ENCODE measurements at places on chromosomes 16 and 17.

- DNase-seq, result no peak
Measured at GRCh38 chr17:53792997-53793396, 29.7 kb upstream of the KIF2B start.

GRCh38 chr17:59002126-59002525, 104.6 kb downstream of the TRIM37 start:
- DNase-seq, result no peak

DNA sequence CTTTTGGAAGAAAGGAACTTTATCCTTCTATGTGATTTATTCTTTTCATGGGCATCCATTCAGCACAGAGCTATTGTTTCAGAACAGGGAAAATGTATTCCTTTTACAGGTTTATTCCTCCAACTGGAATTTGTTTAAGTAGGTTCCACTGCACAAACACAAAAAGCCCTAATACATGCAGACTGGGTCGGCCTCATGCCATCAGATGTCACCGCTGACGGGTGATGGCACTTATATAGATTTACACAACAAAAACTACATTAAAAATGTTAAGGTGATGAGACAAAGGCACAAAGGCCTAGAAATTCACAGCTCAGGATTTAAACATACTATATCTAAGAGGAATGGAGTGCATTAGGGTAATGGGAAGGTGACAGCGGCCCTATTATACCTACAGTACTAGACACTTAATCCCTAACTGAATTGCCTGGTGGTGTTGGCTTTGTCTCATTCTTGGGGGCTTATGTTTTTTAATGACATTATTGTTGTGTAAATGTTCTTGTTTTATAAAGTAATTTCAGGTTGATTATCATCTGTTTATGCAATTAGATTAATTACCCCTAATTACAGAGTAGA, 276.4 kb upstream of the PSMD7 start:
- DNase-seq, result no peak

DNA sequence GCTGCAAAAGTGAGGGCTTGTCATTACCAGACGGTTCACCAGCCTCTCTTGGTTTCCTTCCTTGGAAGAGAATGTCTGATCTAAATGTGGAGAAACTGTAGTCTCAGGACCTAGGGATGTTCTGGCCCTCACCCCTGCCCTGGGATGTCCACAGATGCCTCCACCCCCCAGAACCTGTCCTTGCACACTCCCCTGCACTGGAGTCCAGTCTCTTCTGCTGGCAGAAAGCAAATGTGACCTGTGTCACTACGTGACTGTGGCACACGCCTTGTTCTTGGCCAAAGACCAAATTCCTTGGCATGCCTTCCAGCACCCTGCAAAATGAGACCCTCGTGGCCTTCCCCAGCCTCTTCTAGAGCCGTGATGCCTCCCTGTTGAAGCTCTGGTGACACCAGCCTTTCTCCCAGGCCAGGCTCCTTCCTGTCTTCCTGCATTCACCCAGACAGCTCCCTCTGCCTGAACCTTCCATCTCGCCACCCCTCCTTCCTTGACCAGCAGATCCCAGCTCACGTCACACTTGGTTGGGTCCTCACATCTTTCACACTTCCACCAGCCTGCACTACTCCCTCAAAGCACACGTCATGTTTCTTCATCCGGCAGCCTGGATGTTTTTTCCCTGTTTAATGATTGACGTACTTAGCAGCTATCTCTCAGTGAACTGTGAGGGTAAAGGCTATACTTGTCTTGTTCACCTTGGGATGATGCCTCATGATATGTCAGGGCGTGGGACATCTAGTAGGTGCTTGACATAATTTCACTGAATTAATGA, 4.3 kb downstream of the ZNF768 start:
- no peak for DNase-seq

DNA sequence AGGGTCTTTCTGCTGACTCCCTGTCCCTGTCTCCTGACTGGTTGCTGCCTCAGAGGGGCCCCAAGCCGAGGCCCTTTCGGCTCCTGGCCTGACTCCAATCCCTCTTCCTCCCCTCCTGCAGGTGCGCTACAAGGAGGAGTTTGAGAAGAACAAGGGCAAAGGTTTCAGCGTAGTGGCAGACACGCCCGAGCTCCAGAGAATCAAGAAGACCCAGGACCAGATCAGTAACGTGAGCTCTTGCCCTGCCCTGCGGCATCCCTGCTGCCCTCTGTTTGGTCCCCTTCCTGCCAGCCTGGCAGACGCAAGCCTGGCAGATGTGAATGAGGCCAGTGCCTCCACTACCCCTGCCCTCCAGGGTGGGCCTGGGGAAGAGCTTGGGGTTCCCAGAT, 27.1 kb upstream of the LASP1NB start:
- DNase-seq, result no peak

DNA sequence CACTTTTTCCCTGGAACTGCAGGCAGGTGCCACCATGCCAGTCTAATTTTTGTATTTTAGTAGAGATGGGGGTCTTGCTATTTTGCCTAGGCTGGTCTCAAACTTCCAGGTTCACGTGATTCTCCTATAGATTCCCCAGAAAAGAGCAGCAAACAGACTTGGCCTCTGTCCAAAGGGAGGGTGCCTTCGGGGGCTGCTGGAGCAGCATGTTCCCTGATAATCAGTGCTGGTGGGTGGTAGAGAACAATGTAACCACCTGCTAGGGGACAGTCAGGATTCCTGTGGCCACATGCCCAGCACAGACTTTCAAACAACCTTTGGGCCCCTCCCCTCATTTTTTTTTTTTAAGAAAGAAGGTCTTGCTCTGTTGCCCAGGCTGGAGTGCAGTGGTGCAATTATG, 14.2 kb upstream of the CCNF start:
- no peak for DNase-seq

DNA sequence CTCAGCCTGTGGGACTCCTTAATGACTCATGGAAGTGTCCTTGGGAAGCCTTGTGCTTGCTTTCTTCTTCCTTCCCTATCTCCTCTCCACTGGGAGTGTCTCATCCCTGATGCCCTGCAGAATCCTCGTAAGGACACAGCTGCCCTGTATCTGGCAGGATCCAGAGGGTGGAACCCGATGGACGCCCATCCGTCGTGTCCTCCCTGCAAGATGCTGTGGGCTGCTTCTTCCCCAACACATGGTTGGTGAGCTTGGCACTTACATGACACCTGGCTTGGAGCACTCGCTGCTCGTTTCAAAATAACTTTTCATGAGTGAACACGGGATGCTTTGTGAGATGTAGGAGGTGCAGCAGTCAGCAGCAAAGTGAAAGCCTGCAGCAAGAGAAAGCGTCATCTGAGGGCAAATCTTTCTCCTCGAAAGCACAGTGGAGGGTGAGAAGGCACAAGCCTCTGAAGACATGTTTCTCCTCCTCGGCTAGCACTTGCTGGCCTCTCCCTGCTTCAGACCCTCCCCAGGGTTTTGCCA, 3.3 kb downstream of the CCL15 start:
- DNase-seq, result no peak

DNA sequence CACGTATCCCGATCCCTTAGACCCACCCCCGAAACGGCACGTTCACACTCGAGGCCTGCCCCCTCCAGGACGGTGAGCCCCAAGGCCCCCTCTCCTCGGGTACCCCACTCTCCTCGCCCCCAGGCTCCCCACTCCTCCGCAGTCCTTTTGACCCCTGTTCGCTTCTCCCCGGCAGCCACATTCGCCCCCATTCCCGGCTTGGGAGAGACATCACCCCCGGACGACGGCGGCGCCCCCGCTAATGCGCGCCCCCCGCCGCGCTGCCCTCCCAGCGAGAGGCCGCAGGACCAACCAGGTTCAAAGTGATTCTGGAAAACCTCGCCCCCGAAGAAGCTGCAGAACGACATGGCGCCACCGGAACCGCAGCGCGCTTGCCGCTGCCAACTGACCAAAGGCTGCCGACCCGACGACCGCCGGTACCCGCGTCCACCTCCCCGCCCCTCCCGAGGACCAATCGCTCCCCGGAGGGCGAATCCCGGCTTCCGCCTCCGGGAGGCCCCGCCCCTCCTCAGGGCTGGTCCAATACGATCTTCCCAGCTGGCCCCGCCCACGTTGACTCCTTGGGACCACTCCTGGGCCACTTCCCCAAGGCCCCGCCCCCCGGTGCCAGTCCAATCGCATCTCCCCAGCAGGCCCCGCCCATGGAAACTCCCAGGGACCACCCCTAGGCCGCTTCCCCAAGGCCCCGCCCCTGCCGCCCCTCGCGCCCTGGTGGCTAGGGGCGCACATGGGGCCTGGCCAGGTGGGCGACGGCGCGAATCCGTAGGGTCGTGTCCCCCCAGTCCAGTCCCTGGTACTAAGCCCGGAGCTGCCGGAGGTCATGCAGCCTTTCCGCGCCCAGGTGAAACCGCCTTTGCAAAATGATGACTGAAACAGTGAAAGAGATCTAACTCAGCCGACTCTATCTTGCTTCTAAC, at the start of gene MSRB1:
Gene MSRB1, minus strand, starts transcription at position 390 of the 917 bp plus-strand sequence. Its CDS starts 43 bp downstream, at position 347.
- DNase-seq, result peak; percentile 96

- DNase-seq, result no peak
Measured at GRCh38 chr17:19386051-19386929, 700 bp downstream of the MFAP4 start.

DNA sequence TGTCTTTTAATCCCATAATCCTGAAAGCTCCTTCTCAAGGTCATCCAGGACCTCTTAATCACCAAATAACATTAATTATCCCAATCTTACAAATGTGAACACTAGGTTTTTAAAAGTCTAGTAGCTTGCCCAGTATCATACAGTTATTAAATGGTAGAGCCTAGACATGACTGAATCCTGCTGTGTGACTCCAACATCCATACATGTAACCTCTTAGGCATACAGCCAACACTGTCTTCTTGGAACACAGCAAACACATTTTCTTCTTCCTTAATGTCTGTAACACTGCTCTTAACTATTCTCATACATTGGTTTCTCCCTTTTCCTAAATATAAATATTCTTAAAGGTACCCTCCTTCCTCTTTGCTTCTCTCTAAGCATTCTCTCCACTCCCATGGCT, 13.7 kb downstream of the BRIP1 start:
- DNase-seq, result no peak

- DNase-seq, result no peak
Measured at GRCh38 chr17:81517009-81517338, 4.4 kb upstream of the ACTG1 start.

GRCh38 chr16:52494145-52494544, 52.8 kb downstream of the TOX3 start:
- DNase-seq, result no peak

- DNase-seq, result no peak
Measured at GRCh38 chr17:49779156-49779738, 9.2 kb upstream of the KAT7 start.

DNA sequence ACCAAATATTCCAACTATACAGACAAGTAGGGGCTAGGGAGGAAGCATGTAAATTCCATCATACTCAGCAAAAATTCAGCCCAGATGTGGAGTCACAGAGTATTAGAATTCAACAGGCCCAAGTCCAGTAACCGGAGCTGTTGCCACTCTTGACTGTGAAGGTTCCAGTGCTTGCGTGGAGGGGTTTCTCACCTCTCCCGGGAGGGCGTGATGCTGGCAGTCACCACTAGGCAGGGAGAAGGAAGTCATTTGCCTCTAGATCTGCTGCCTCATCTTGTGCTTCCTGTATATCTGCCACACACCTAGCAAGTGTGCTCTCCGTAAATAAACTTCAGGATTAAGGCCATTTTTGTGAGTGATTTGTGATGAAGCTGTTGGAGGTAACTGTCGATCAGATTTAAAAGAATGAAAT, 1.0 kb upstream of the CKLF start:
- no peak for DNase-seq

DNA sequence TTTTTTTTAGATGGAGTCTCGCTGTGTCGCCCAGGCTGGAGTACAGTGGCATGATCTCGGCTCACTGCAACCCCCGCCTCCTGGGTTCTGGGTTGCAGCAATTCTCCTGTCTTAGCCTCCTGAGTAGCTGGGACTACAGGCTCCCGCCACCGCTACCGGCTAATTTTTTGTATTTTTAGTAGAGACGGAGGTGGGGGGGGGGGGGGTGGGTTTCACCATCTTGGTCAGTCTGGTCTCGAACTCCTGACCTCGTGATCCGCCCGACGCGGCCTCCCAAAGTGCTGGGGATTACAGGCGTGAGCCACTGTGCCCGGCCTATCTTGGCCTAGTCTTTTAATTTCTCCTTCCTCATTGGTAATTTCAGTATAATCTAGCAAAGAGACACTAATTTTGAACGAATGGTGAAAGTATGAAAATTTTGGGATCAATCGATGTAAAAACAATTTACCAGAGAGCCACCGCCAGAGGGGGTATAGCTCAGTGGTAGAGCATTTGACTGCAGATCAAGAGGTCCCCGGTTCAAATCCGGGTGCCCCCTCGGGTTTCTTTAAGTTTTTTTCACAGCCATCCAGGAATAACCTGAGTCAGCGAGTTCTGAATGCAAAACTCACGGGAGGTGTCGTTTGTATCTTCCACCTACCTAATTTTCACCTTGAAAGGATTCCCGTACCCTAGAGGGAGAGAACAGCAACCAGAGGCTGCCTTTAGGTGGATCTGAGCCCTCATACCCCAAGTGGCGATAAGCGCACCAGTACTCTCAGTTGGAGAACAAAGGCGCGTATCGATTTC, 2.5 kb upstream of the LASP1 start:
- no peak for DNase-seq

GRCh38 chr17:7475764-7476422, 3.5 kb downstream of the ZBTB4 start:
- no peak for DNase-seq

DNA sequence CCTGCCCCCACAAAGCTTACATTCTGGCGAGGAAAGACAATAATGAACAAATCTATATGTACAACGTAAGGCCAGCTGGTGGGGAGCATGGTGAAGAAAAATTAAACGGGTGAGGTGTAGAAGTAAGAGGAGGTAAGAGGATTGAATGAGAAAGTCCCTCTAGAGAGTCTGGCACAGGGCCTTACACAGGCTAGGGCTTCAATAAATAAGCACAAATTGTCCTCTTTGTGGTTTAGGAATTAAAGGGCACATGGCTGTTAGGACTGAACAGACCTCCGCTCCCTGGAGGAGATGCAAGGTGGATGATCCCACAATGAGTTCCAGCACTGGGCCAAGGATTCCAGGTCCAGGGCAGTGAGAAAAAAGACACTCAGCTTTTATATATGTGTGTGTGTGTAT, 43.1 kb upstream of the HAPSTR1 start:
- no peak for DNase-seq

DNA sequence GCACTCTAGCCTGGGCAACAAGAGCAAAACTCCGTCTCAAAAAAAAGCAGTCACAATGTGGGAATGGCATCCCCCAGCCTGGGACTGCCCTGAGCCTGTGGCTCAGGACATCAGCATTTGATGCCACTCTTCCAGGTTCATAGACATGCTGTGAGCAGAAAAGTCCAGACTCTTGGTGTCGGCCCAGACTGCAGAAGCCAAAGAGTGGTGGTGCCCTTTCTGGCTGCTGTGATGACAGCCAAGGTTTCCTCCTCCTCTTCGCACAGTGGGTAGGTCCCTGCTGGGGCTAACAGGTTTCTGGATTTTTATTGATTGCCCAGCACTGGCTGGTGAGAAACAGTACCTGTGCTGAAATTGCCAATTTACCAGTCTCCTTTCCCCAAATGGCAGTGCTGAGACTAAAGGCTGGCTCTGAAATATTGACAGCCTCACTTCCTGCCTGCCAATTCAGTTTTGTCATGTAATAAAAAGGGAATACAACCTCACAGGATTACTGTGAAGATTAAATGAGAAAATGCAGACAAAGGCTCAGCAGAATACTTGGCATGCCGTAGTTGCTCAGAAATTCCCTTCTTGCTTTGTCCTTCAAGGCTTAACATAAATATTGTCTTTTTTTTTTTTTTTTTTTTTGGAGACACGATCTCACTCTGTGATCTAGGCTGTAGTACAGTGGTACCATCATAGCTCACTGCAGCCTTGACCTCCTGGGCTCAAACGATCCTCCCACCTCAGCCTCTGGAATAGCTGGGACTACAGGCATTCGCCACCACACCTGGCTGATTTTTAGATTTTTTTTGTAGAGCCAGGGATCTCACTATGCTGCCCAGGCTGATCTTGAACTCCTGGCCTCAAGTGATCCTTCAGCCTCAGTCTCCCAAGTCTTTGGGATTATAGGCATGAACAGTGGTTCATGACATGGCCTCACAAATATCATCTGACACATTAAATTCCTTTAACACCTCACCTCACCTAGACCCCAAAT, 15.5 kb upstream of the UBE2G1 start:
- no peak for DNase-seq
